RCC 7860 (cell line): ENCODE measurements at places on chromosomes 3 and 15.

GRCh38 chr15:62875626-62876021 is 166.9 kb upstream of the TPM1 start:
- no peak for DNase-seq

GRCh38 chr3:29226706-29227105 is 54.2 kb upstream of the RBMS3 start:
- DNase-seq = no peak

GRCh38 chr3:192957441-192958021 is 39.9 kb upstream of the MB21D2 start:
- peak; percentile 43 for DNase-seq

DNA sequence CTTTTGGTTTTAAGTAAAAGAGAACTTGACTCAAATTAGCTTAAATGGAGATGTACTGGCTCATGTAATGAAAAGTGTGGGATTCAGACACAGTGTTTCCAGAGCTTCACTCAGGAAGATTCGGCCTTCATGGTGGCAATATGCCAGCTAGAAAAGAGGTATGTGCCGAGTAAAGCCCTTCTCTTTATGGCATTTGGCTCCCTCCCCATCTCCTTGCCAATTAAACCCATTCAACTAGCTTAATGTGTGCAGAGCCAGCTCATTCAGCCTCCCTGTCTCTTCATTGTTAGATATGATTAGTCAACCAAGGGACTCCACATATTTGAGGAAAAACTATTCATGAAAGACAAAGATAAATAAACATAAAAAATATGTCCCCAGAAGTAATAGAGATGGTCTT is 15.0 kb upstream of the TRANK1 start:
- no peak for DNase-seq

DNA sequence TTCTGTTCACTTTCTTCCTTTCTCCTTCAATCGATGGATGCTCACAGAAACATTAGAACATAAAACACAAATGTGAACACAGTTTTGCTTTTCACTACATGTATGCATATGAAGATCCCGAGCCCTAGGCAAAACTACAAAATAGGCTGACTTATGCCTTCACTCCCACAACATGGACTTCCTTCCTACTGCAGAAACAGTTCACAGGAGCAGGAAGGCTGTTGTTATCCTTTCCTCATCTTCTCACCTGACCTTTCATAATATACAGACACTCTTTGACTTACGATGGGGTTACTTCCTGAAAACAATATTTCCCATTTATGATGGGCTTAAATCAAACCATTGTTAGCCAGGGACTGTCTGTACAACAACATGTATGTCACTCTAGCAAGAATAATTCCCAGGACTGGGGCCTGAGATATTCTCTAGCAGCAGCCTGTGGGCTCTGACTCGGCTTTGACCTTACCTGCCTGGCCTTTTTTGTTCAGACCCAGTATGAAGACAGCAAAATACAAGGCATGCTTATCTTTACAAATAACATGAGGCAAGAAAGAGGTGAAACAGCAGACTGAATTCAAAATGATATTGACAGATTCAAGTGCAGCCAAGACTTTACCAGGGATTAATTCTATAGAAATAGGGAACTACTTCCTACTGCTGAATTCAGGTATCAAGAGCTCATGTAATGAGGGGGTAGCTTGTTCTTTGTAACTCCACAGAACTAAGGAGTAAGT is 51.8 kb upstream of the PLXND1 start:
- no peak for DNase-seq

- DNase-seq = no peak
Measured at GRCh38 chr15:75659928-75660645, 12.4 kb downstream of the SNX33 start.

GRCh38 chr15:81229586-81229985 is 32.9 kb downstream of the IL16 start:
- DNase-seq = no peak

GRCh38 chr15:41936649-41937567 is 35.4 kb downstream of the EHD4 start:
- peak; percentile 39 for DNase-seq

DNA sequence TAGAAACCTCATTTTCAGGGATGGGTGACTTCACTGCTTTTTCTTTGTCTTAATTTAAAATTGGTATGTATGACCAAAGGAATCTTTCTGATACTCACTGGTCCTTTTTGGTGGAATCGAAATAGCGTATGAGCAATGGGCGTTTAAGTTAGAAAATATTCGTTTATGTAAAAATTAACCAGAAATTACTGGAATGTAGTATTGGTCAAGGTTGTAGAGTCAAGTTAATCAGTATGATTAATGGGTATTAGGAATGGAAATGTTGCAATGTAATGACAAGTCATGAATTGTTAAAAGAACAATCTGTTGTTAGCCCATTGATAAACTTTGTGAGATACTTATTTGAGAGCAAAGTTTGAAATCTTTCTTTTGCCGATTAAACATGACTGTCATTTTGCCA is 36.9 kb downstream of the AKAP13 start:
- no peak for DNase-seq

DNA sequence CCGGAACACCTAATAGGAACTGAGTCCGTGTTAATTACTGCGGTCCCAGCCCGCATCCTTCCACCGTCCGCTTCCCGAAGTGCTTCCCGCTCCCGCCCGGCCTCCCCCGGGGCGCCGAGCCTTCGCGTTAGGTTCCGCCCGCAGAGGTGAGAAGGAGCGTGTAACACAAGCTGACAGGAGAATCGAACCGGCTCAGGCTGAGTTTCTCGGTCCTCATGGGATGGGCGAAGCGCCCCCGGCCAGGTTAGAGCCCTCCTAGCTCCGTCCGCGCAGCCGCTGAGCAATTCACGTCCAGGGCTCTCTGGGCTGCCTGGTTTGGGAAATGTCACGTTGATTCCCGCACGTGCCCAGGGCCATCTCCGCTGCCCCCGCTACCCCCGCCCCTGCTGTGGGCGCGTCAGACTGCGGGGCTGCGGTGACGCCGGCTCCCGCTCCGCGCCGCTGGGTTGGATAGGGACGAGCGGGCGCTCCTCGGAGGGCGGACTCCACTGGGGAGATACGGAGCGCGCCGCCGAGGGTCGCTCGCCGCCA is 954 bp downstream of the CLDN11 start:
- no peak for DNase-seq

- no peak for DNase-seq
Measured at GRCh38 chr3:132871956-132872355, 149.7 kb upstream of the NPHP3 start.
